ENCODE measurements at places on chromosomes 5 and 9.

DNA sequence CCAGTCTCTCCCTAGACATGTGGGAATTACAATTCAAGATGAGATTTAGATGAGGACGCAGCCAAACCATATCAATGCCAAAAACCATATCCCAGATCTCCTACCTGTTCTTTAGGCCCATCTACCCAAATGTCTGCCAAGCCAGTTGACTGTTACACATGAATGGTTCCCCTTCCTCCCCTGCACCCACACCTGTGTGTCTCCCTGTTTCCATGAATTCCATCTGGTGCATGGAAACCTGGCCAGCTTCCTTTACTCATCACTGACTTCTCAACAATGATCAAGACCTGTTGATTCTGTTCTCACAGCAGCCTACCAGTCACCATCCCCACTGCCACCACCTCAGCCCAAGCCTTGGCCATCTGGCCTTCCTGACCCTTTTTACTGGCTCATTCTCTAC lies 222.7 kb downstream of the NR3C1 start:
- no peak for DNase-seq

- DNase-seq, result no peak
Observed at GRCh38 chr5:118115791-118116190, 872.6 kb downstream of the DTWD2 start.

GRCh38 chr5:96743805-96744204 lies 63.9 kb downstream of the ERAP1 start:
- no peak for DNase-seq

DNA sequence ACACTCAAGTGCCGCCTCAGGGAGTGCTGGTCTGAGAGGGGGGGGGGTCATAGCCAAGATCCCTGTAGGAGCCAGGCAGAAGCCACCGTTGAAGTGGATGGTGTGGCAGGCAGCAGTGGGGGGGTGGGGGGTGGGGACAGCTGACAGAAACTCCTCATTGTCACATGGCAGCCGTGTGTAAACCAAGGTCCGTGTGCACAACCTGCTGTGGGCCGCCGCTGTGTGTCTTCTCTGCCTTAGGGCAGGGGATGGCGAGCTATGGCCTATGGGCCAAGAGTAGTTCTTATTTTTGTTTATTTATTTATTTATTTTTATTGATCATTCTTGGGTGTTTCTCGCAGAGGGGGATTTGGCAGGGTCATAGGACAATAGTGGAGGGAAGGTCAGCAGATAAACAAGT lies 13.4 kb downstream of the SQSTM1 start:
- DNase-seq, result no peak

- DNase-seq, result no peak
Observed at GRCh38 chr5:132457371-132458225, 33.0 kb downstream of the IRF1 start.

All from activated CD4-positive, CD25-positive, alpha-beta regulatory T cell (primary cell).